Stimulated activated CD8-positive, alpha-beta memory T cell treated with anti-CD3 and anti-CD28 coated beads, Interleukin-7, amount 100 ng/mL, for 1 hour (primary cell): ENCODE measurements at places on chromosomes 5 and 9.

DNA sequence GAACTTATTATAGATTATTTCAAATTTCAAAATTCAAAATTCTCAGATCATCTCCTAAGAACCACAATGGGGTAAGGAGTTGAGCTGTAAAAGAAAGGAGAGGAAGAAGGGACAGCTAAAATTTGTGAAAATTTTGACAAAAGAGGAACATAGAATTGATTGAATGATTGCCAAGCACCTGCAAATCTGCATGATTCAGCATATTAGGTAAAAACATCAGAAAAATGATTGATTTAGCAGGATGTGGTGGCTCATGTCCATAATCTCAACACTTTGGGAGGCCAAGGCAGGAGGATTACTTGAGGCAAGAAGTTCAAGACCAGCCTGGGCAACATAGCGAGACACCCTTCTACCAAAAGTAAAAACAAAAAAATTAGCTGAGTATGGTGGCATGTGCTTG lies 14.3 kb downstream of the TMEM161B start:
- DNase-seq = no peak

GRCh38 chr5:127555826-127556225 lies 38.4 kb downstream of the PRRC1 start:
- DNase-seq = no peak

DNA sequence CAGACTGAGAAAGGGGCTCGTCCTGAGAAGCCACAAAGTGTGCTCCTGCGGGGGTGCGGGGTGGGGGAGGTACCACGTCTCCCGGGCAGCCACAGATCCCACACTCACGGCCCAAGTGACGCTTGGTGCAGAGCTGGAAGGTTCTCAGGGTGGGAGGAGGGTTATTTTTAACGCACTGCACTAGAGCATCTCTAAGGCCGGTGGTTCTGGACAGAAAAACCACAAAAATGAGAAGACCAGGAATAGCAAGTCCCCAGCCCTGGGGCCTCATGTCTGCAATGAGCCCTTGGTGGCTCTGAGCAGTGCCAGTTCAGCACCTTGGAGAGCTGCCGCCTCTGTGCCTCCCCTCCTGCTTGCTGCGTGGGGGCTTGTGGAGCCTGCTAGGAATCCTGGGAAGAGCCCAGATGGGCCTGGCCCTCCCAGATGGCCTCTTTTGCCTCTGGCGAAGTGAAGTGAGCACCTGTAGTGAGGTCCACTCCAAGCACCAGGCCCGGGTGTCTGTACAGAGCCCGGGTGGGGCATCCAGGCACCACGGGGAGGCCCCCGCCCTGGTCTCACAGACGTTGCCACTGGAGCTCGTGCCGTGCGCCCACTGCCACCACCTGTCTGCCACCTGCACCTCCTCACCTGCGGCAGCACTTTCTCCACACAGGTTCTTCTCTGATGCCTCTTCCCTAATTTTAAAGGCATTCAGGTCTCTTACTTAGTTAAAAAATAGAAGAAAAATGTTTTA lies 48.9 kb upstream of the CACNA1B start:
- DNase-seq = no peak

DNA sequence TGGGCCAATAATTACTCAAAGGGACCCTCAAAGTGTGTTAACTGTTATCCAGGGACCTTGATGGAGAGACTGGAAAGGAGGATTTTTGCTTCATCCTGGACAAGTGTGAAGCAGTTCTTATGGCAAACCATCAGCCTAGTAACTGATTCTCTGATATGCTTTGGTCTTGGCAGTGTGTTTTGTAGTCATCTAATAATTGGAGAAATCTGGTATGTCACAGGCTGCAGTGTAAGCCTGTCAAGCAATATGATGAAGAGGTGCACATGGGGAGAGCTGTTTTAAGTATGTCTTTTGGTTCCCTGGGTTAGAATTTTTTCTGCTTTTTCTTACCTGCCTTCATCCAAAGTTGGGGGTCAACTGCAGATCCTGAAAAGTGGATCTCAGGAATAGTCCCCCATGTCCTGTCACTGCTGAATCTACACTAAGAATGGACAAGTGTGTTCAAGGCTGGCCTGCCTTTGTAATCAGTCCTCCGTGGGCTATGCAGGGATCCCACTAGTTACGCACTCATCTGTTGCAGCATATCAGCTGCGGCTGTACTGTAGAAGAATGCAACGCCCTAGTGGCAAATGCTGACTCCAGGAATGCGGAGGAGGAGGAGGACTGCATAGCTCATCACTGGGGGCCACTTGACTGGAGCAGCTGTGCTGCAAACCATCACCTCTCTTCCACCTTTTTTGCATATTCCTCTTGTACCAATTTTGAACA lies 1.9 kb downstream of the SPTAN1 start:
- DNase-seq = no peak

DNA sequence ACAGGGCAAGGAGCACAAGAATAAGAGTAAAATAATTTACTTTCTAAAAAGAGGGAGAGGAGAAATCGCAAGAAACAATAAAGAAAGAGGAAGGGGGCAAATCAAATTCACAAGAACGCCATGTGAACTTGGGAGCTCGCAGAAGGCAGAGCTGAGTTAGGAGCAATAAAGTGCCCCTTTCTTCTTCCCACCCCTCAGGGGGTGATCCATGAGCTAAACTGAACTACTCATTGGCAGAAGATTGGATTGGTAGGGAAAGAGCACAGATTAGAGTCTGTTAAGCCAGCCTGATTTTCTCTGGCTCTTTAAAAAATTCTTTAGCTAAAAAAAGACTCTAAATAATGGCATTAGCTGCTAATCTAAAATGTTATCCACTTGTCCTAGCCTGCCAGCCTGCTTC lies 307.5 kb downstream of the EBF1 start:
- no peak for DNase-seq

DNA sequence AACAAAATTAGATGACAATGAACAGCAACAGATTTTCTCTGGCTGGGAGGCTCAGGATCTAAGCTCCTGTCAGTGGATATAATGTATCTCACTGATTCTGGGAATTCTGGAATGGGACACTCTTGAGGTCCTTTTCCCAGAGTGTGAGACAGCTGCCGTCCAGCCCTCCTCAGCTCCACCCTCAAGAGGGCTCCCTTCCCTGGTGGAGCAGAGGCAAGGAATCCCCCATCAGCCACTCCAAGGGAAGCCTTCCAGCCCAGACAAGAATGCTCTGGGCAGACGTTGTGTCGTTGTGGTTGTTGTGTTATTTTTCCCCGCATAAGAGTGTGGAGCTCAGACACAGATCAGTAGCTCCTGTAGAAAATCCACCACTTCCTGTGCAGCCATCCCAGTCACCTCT lies 47.7 kb upstream of the ATP10B start:
- no peak for DNase-seq

DNA sequence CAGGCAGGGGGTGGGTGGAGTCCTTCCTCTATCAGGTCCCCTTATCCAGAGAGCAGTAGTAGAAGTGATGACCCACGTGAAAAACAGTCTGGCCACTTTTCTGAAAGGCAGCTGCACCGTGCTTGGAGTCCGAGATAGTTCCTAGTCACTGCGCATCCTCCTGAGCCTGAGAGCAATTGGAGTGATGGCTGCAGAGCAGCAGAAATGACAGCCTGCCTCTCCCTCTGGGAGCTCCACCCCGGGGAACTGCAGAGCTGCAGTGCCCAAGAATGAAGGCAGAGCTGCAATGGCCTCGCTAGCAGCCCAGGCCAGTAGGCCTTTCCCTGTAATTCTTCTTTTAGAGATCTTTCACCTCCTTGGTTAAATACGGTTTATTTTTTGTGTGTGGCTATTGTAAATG lies 82.6 kb downstream of the CETN3 start:
- DNase-seq = no peak

DNA sequence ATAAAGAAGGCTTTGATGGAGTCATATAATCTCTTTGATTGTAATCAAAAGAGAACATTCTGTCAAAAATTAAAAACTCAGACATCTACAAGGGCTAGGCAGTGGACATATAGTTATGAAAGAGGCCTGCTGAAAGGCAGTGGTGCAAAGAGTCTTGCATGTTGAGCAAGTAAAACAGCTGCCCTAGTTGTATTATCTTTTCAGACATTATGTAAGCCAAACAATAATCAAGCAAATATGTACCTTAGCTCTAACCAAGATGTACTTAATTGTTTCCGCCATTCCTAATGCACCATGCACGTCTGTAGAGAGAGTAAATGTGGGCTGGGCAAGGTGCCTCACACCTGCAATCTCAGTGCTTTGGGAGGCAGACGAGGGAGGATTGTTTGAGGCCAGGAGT lies 14.3 kb downstream of the GAPT start:
- DNase-seq = no peak

GRCh38 chr5:175687231-175687701 lies 29.4 kb downstream of the HRH2 start:
- no peak for DNase-seq

GRCh38 chr9:108149326-108149725 lies 659.8 kb upstream of the KLF4 start:
- no peak for DNase-seq

GRCh38 chr9:87195306-87195705 lies 248.0 kb upstream of the GAS1 start:
- DNase-seq = no peak

DNA sequence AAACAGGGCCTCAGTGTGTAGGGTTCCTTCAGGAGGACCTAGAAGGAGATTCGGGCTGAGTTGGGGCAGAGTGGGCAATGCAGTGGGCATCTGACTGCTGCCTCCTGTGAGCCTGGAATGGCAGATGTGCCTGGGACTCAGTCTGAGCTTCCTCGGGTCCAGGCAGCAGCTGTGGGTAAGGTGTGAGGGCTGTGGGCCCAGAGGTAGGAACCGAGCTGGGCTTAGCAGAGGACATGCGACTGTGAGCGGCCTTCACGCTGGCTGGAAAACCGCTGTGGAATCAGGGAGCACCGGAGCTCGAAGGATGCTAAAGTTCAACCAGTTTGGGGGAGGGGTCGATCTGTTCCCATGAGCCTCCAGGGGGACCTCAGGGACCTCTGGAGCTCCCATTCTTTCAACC lies 137.0 kb downstream of the PAX5 start:
- DNase-seq = no peak

- DNase-seq = no peak
These were observed 62.5 kb upstream of the SPOCK1 start for GRCh38 chr5:137561608-137562007.

DNA sequence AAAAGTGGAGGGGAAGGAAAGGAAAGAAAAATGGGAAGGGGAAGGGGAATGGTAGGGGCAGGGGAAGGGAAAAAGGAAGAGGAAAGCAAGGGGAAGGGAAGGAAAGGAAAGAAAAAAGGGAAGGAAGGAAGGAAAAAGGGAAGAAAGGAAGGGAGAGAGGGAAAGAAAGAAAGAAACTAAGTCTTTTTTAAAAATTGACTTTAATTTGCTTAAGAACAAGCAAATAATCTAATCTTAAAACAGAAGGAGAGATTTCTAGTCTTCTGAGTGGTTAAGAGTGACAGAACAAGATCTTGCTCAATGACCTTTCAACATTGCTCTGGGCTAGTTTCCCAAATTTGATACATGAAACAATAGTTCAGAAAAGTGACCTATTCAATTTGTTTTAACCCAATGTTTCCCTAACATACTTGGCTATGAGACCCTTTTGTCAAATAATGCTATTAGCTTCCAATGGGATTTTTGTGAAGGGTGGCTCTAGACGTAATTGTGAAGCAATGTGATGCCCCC lies 33.4 kb upstream of the GLIS3 start:
- no peak for DNase-seq

- no peak for DNase-seq
These were observed 10.7 kb downstream of the PDLIM4 start for GRCh38 chr5:132267931-132268768.

DNA sequence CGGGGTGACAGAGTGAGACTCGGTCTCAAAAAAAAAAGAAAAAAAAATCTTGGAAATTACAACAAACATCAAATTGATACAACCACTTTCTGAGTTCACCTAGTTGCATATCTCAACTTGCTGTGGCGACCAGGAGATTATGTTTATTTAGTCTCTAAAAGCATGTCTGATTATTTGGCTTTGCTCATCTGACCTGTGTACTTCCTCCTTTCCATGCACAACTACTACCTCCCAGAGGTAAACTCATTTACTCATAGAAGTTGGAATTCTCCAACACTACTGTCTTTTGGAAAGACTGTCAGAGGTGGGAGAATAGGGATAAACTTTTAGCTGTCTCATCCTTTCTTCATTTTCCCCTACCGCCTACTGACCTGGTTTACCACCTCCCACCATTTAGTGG lies 42.6 kb downstream of the MTMR12 start:
- no peak for DNase-seq

DNA sequence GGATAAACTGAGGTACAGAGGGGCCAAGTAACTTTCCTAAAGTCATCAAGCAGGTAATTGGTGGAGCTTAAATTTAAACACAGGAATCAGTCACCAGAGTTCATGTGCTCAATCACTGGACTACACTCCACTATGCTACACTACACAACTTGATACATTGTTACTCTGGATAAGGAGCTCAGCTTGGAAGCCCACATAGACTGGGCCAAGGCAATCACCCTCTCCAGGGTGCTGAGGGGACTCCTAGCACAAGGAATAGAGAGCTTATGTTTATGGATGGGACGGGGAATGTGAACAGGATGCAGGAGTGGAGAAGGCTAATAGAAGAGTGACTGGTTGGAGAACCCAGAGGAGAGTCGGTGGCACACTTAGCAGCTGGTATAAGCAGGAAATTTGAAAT lies 113.5 kb upstream of the NFIB start:
- DNase-seq = no peak
